ENCODE measurements at places on chromosomes 1 and 21.
A peak's percentile ranks its signal among the peaks of the same experiment; 100 is the strongest.

- DNase-seq, result no peak
These were observed 2.0 kb downstream of the MPZL1 start for GRCh38 chr1:167723707-167724323.

DNA sequence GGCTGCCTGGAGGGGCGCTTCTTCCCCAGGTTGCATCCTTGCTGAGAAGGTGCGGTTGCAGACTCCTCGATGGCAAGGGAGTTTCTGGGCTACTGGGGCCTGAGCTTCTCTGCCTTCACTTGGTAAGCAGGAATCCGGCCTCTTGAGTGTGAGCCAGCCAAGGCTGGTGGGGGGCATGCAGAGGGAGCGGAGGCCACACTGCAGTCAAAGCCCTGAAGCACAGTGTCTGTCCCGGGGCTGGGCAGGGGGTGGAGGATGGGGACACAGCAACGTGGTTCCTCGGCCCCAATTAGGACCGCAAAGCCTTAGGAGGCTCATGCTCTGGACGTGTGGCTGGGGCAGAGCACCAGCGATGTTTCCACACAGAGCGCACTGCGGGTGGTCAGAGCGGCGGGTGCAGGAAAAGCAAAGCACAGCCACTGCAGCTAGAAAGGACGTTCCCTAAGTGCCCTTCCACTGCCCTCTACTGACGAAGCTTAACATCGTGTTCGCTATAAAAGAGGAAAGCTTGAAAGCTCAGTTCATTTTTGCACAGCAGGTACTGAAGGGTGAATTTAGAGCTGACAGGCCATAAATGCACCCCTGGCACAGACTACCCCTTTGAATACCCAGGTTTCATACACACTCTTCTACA is 60.7 kb upstream of the COG2 start:
- DNase-seq, result no peak

GRCh38 chr21:41460578-41461527 is 34.8 kb downstream of the MX1 start:
- DNase-seq, result peak; percentile 73

GRCh38 chr1:206117151-206117948 is at the start of gene AVPR1B:
TSS of gene AVPR1B (minus strand) at chr1:206117388. CDS start at chr1:206116890, 498 bp downstream.
- peak; percentile 10 for DNase-seq

GRCh38 chr1:85366391-85367170 is 90.1 kb upstream of the BCL10 start:
- peak; percentile 93 for DNase-seq

DNA sequence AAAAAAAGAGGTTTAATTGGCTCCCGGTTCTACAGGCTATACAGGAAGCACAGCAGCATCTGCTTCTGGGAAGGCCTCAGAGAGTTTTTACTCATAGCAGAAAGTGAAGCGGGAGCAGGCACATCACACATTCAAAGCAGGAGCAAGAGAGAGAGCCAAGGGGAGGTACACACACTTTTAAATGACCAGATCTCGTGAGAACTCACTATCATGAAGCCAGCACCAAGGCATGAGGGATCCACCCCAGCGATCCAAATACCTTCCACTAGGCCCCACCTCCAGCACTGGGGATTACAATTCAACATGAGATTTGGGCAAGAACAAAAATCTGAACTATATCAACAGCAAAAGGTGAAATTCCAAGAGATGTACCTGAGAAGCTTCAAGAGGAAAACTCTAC is 20.8 kb upstream of the FAM76A start:
- no peak for DNase-seq

DNA sequence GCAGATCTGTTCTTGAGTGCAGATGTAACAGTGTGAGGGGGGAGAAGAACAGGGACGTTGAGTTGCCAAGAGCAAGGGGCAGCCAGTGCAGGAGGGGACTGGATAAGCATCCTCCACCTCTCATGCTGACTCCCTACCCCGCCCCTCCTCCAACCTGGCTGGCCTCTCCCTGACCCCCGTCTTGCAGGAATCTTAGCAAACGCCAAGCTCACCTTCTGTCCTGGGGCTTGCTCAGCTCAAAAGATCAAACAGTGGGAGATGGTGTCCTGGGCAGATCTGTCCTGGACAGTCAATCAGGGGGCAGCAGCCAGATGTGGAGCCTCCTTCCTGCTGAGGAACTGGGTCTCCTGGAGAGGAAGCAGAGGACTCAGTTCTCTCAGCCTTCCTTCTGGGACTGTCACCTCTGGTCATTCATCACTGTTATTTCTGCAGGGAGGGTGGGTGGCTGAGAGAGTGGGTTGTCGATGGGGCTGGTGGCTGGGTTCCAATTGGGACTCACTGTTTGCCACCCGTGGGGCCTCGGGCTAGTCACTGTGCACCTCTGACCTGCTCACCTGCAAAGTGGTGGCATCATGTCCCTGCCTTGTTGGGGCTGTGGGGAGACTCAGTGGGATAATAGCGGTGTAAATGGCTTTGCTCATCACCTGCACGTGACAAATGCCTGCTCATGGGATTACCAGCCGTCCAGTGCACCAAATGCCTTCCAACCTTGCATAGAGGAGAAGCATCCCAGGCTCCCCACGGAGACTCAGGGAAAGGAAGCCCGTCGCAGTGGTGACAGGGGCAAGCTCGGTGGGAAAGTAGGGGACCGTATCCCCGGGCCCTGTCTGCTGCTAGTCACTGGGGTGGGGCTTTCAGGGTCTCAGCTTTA is 154.4 kb downstream of the PTPRU start:
- DNase-seq, result no peak

DNA sequence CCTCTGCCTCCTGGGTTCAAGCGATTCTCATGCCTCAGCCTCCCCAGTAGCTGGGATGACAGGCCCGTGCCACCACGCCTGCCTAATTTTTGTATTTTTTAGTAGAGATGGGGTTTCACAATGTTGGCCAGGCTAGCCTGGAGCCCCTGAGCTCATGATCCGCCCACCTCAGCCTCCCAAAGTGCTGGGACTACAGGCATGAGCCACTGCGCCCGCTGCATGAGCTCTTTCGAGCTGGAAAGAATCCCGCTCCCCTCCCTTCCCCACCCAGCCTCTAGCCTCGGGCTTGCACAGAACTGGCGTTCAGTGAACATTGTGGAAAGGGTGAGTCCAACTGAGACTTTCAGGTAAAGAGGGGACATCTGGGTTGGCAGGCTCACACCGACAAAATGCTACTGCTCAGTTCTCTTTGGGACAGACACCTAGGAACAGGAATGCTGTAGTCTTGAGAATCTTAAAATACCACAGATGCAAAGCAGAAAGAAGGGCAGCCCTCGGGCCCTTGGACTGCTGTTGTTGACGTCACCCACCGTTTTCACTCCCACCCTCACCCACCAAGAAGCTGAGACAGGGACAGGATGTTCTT is 9.7 kb upstream of the GNG4 start:
- no peak for DNase-seq

DNA sequence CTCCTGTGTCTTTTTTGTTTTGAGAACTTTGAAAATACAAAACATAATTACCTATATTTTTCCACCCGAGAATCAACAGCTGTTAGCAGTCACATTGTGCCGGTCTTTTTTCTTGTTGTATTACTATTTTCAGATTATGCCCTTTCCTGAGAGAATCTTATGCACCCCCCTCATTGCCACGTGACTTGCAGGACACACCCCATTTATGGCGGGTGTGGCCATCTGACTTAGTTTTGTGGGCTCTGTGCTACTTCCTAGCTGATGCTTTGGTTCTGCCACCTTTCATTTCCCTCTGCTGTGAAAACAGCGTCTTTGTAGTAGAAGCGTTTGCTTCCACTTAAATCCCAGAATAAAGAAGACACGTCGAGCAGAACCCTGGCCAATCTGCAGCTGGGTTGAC is 82.8 kb upstream of the SOX13 start:
- no peak for DNase-seq

- DNase-seq, result no peak
These were observed 1.7 kb downstream of the KHDC4 start for GRCh38 chr1:155932487-155932886.

- peak; percentile 38 for DNase-seq
These were observed 4.8 kb downstream of the TCHH start for GRCh38 chr1:152110365-152110859.

GRCh38 chr1:237062976-237063375 is 21.0 kb downstream of the RYR2 start:
- DNase-seq, result no peak

DNA sequence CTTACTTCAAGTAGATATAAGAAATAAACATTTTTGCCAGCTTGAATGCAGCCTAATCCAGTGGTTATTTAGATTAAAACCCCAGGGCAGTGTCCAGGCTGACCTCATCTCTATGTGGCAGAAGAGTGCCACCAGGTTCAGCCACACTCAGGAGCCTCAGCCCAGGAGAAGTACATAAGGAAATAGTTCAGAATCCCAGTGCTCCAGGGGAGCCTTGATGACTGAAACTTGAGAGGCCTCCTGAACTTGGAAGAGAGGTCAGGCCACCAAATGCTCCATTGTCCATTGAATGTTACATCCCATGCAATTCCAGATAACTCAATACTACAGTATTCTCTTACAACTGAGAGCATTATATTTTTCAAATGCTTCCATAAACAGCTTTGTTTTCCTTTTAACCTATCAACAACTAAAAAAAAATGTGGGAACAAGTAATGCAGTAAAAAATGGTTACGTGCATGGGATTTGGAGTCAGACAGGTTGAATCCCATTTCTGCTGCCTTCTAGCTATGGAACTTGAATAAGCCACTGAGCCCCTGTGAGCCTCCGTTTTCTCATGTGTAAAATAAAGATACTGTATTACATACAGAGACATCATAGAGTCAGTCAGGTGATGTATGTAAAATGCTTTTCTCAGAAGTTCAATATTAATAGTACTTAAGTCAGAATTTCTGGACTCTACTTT is 248.0 kb downstream of the PLPP3 start:
- no peak for DNase-seq

GRCh38 chr21:41185802-41186201 is 17.8 kb downstream of the BACE2 start:
- DNase-seq, result no peak

DNA sequence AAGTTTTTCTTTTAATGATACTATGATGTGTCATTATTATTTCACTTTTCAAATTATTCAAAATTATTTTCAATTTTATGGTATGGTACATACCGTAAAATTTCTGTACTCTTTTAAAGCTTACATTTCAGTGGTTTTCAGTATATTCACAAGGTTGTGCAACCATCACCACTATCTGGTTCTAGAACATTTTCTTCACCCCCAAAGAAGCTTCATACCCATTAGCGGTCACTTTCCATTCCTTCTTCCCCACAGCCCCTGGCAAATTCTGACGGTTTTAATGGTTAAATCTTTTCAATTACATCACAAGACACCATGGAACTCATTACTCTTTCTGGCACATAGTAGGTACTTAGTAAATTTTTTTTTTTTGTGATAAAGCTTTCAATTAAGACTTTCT is 22.8 kb upstream of the ATP5PO start:
- DNase-seq, result no peak

DNA sequence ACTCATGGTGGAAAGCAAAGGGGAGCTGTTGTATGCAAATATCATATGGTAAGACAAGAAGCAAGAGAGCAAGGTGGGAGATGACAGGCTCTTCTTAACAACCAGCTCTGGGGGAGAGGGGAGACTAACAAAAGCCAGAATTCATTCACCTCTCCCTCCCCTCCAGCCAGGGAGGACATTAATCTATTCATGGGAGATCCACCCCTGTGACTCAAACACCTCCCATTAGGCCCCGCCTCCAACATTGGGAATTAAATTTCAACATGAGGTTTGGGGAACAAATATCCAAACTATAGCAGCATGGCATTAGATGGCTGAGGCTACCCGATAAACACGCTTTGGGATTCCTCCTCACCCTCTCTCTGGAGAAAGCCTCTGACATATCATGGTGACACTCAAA is 210.6 kb downstream of the RHOU start:
- no peak for DNase-seq

- DNase-seq, result peak; percentile 56
These were observed 586 bp downstream of the COL24A1 start for GRCh38 chr1:86155807-86156565.

GRCh38 chr21:34080710-34081109 is 7.3 kb downstream of the MRPS6 start:
- DNase-seq, result no peak
